ENCODE measurements at places on chromosomes 5 and 9.
A peak's percentile ranks its signal among the peaks of the same experiment; 100 is the strongest.

DNA sequence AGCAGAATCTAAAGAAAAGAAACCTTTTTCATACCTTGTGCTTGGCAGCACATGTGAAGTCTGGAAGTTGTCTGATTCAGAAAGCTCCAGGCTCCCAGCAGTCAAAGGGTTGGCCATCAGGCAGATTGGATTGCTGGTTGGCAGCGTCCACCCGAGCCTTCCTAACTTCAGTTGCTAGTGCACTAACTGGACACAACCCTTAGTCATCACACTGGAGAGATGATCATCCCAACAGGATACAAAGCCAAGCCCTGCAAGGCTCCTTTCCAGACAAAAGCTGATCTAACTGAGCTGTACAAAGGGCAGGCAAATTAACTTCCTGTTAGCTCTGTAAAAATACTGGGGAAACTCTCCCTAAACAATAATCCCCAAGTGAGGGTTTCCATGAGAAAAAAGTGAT is 185.6 kb downstream of the SNX18 start:
- DNase-seq = no peak

DNA sequence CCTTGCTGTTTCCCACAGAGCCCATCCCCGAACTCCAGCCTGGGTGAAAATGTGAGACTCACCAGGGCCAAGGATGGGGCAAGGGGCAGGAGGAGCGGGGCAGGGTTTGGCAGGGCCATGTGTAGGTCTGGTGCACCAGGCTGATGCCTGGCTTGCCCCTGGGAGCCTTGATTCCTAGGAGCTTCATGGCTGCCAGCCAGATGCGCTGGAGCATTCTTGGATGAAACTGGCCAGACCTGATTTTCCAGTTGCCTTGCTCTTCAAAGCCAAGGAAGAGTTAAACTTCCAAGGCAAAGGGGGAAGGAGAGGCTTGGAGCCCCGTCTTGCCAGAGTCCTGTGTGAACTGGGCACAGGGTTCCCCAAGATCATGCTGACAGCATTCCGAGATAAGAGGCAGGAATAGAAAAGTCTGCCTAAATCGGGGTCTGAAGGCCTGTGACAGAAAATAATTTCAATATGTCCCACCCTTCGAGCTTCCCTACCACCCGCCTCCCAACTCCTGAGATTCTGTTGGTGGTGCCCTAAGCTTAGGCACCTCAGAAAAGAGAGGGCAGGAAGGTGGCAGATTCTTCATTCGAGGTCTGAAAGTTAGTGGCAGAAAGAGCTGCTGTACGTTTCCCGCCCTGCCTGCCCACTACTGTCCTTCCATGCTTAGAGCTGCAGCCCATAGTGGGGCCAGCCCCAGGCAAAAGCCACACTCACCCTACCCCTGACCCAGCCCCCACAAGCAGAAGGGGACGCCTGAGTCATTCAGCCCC is 20.4 kb downstream of the FAT2 start:
- no peak for DNase-seq

DNA sequence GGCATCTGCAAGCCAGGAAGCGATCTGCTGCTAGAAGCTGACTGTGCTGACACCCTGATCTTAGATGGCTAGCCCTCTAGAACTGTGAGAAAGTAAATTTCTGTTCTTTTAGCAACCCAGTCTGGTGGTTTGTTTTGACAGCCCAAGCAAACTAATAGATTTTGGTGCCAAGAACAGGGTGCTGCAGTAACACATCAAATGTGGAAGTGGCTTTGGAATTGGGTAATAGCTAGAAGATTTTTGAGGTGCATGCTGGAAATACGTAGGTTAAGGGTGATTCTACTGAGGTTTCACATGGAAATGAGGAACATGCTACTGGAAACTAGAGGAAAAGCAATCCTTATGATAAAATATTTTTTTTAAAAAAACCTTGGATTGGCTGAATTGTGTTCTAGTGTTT is 153.5 kb upstream of the SH3GL2 start:
- peak; percentile 8 for DNase-seq

DNA sequence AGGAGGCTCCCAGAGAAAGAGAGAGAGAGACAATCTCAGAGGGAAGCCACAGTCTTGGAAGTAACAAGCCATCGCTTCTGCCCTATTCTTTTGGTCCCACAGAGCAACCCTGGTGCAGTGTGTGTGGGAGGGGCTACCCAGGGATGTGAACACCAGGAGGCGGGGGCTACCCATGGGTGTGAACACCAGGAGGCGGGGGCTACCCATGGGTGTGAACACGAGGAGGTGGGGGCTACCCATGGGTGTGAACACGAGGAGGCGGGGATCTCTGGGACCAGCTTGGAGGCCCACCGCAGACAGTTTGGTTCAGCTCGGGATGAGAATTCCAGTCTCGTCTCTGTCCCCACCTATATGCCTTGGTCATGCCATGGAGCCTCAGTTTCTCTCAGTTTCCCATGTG is 44.9 kb downstream of the HMCN2 start:
- no peak for DNase-seq

DNA sequence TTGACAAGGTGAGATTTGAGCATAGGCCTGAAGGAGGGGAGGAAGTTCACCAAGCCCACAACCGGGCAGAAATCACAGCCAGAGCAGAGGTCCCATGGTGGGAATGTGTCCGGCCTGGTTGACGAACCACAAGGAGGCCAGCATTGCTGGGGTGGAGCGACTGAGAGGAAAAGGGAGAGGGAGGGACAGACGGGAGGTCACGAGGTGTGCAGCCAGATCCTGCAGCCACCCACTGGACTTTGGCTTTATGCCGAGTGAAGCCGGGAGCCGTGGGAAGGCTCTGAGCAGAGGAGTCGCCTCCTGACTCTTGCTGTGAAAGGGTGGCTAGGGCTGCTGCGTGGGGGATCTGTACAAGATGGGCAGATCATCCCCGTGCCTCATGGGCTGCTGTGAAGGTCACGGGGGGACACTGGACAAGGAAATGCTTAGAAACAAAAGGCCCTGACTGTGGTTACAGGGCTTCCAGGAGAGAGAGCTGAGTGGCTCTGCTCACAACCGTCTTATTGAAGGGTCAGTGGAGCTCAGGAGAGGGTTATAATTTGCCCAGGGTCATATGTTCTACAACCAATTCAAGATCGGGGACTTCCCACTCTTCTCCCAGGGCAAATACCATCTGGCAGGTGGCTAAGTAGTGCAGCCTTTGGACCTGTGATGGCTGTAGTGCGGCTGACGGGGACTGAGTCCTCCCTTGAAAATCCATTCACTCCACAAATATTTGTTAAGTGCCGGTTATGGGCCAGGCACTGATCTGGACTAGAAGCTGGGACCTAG is 15.6 kb upstream of the CD74 start:
- no peak for DNase-seq

- no peak for DNase-seq
Observed at GRCh38 chr5:74152136-74152535, 488.4 kb downstream of the ENC1 start.

- DNase-seq = no peak
Observed at GRCh38 chr9:90137801-90138200, 504.8 kb downstream of the DIRAS2 start.
